ENCODE measurements at places on chromosomes 4 and X. TPM values are rescaled to one million over a fixed set of nuclear protein-coding genes. Genes with fewer than 3 reads are reported as not detected.

Gene GPR50
- not detected for total RNA-seq

Gene FHL1
- total RNA-seq = 15.2 TPM

Gene SLITRK2
- not detected for total RNA-seq

Gene FRG2
- not detected for total RNA-seq

Gene ATP8A1
- total RNA-seq = 22.6 TPM

Gene DIAPH2
- total RNA-seq = 10.8 TPM

Gene SYNPO2
- 0.93 TPM for total RNA-seq

Gene CXCR3
- 163 TPM for total RNA-seq

Gene TGIF2LX
- not detected for total RNA-seq

Gene CENPC
- total RNA-seq = 35.4 TPM

Gene EREG
- total RNA-seq = not detected

Gene SLC16A2
- 0.05 TPM for total RNA-seq

Gene PABPC1L2B
- total RNA-seq = not detected

Gene TLR8
- total RNA-seq = not detected

Gene SLC26A1
- 0.34 TPM for total RNA-seq

Gene COL25A1
- not detected for total RNA-seq

Gene PRDM8
- total RNA-seq = 29.4 TPM

Gene MAPK10
- not detected for total RNA-seq

Gene LRP2BP
- total RNA-seq = 0.59 TPM

Gene UNC5C
- total RNA-seq = not detected

Gene TKTL2
- not detected for total RNA-seq

Gene TACC3
- 177 TPM for total RNA-seq

Gene PIM2
- 350 TPM for total RNA-seq

Gene FGF16
- total RNA-seq = not detected

Gene DCLK2
- 0.15 TPM for total RNA-seq

Gene PF4V1
- not detected for total RNA-seq

Gene HERC6
- 55.2 TPM for total RNA-seq

Gene CACNA1F
- total RNA-seq = 0.22 TPM

Gene PRR32
- not detected for total RNA-seq

Gene GAGE12E
- total RNA-seq = not detected

Gene SSX2B
- total RNA-seq = not detected
